ENCODE measurements at places on chromosomes 5 and 9.

DNA sequence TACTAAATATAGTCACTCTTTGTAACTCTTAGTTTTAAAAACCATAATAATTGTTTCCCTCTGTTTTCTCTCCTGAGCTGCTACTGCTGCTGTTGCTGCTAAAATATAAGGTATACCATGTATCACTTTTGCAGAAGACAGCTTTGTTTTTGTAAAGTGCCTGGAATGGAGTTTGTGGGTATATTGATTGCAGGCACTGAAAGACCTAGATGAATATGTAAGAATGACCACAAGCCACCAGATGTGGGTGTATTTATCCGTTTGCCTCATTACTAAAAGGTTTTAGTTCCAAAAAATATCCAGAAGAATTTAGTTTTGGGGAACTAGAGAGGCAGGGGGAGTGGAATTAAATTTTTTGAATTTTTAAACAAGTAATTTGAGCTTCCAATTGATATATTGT lies 151.1 kb upstream of the CDKN2B start:
- no peak for DNase-seq

DNA sequence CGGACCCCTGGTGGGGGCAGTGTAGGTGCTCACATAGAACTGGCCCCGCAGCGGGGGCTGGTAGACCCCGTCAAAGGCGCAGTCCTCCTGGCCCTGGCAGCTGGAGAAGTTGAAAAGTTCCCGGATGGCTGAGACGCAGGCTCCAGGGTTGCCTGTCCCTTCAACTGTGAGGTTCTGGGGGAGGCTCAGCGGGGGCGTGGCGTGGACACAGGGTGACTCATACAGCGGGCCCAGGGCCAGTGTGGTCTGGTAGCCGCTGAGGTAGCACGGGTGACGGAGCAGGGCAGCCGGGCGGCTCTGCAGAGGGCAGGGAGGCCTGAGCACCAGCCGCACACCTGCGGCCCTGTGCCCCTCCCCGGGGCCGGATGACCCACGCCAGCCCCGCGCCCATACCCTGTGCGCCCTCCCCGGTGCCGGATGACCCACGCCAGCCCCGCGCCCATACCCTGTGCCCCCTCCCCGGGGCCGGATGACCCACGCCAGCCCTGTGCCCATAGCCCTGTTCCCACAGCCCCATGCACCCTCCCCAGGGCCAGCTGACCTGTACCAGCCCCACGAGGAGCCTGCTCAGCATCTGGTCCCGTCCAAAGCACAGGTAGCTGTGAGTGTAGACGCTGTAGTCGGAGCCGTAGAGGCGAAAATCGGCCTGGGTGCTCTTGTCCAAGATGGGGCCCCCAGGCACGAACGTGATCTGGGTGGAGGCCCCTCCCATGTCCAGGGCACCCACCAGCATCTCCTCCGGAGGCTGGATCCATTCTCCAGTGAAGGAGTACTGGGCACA lies 5.0 kb downstream of the ENTPD8 start:
- DNase-seq = no peak

DNA sequence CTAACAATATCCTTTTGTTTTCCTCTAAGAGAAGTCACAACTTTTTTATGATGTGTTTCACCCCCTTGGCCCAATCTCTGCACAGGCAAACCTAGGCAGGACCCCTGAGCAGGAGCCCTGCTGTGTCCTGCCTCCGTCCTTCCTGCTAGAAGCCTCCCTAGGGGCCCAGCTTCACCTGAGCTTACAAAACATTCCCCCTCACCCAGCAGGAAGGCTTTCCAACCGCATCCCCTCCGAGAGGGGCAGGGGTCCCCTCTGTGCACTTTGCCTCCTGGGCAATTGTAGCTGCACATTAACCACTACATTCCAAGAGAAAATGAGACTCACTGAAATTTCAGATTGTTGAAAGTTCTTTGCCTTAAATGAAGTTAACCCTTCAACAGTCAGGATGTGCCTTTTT lies 176.2 kb downstream of the IRX2 start:
- DNase-seq = no peak

- no peak for DNase-seq
These were observed 312.1 kb downstream of the TMEM232 start for GRCh38 chr5:110414360-110414759.

DNA sequence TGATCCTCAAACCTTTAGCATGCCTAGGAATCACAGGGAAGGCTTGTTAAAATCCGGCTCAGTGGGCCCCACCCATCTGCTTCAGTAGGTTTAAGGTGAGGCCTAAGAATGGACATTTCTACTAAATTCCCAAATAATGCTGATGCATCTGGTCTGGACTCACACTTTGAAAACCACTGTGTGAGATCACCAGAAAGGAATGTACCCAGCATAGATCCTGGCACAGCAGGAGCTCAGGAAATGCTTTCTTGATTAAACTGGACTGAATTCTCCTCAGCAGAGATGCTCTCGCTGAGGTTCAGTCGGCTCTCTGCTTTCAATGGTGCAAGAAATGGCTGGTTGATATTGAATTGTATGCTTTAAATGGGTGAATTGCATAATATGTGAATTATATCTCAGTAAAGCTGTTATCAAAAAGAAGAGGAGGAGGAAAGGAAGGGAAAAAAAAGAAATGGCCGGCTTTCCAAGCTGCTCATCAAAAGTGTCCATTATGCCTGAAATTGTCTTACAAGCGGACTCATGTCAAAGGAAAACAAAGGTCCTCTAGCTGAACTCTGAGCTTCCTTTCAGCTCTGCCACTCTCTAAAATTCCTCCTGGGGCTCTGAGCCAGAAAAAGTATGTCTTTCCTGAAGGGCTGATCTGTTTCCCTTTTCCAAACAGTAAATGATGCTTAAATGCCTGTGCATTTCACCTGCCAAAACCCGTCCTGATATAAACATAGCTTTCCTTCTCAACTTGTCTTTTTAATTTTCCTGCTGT lies 77.6 kb upstream of the SAP30L start:
- no peak for DNase-seq

GRCh38 chr5:130963798-130964197 lies 201.3 kb downstream of the HINT1 start:
- no peak for DNase-seq
